ENCODE measurements at places on chromosomes 1 and 21.

DNA sequence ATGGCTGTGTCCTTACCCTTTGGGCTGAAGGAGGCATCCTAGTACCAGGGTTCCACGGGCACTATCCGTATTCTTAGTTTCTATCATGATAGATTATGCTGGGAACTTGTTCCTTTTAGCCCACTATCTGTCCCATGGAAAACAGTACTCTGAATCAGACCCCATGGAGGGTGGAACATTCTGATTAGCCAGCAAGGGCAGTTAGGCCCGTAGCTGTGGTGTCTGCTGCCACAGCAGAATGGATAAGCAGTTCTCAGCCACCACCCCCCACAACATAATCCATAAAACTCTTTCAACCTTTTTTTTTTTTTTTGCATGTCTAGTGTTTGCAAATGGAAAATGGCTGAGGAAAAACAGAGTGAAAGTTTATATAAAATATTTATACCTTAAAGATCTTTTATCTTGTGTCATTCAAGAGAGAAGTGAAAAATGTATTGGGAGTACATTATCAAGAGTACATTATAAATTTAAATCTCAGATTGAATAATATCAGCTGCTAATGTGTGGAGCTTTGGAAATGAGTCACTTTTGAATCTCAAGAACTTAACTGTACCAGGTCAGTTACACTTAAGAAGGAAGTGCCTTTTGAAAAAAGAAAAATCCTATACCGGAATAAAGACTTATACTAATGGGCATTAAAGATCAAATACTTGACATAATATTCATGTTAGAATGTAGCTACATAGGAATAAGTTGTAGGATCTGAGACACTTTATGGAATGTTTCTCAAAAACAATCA lies 80.3 kb downstream of the NFIA start:
- DNase-seq = no peak

DNA sequence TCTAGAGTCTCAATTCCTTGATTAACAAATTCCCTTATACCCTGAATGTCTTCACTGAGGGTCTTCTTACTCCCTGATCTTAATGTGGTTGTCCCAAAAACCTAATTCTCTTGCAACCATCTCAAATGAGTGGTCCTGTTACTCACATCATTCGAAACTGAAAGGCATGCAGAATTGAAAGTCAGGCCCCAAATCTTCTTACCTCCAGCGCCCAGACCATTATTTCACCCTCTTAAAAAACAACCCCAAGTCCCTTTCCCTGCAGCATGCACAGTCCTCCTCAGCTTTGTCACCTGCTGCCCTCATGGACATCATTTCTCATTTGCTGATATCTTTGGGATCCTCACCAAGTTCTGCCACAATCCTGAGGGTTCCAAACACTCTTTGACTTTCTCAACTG lies 230.1 kb downstream of the SEC16B start:
- DNase-seq = no peak

GRCh38 chr1:237685551-237685950 lies 205.2 kb downstream of the ZP4 start:
- no peak for DNase-seq

DNA sequence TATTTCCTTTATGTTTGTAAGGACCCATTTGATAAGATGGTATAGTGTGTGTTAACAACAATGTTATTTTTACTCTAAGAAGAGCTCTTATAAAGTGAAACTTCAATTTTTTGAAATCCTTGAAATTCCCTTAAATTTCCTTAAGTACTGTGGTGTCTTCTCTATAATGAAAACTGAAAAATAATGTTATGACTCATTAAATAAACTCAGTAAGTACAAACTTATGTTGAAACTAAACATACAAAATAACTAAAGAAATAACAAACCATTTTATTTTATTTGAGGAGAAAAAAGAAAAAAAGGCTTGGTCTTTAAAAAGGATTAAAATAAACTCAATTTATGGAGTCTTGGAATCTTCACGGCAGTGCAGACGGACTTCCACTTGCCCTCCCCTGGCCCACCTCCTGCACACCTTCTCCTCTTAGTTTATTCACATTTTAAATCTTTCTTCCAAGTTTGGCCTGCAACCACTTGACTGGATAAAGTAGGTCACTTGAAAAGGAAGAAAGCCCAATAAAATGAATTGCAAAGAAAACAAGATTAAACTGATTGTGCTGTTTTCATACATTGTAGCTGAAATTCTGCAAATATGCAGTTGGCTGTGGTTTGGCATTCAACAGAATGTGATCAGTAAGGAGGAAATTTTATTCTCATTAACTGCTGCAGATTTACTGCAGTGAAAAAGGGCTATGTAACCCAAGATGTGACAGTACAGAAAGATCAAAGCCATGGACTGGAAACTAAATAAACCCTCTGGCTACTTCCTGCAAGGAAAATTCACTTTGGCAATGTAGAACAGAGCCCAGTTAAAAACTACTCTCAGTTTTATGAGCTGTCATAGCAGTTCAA lies 48.5 kb upstream of the SCYL3 start:
- DNase-seq = no peak

DNA sequence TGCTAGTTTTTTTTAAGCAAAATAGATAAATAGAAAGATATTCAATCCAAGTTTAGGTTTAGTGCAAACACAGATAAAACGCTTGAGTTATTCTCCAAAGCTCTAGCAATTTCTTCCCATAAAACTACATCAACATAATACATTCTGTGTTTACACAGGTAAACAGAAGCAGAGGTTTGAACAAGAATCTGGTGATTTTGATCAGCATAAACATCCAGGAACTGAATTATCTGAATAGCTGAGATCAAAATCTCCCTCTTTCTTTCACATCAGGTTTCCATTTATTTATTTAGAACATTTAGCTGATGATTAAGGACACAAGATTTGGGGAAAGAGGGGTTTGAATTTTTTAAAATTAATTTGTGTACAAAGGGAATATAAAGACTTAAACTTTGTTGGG lies 1564.6 kb downstream of the MRPL39 start:
- no peak for DNase-seq

DNA sequence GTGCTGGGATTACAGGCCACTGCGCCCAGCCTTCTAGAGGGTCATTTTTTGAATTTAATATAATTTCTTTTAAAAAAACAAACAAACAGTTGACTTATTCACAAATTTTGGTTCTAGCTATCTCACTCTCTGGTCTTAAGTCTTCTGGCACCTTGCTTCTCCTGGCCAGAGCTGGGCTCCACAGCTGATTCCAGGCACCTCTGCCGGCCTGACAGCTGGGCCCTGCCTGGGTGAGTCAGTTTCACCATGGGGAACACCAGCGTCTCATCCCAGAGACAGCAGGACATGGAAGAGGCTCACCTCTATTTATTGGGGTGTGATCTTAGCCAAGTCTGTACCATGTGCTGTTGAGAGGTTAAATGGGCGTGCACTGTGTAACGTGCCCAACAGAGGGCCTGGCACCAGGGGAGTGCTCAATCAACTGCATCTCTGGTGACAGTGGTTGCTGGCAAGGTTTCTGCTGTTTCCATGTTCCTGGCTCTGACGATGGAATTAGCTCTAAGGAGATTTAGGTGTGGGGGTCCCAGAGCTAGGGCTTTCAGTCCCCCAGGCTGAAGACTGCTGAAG lies 956 bp downstream of the CPLANE2 start:
- no peak for DNase-seq

DNA sequence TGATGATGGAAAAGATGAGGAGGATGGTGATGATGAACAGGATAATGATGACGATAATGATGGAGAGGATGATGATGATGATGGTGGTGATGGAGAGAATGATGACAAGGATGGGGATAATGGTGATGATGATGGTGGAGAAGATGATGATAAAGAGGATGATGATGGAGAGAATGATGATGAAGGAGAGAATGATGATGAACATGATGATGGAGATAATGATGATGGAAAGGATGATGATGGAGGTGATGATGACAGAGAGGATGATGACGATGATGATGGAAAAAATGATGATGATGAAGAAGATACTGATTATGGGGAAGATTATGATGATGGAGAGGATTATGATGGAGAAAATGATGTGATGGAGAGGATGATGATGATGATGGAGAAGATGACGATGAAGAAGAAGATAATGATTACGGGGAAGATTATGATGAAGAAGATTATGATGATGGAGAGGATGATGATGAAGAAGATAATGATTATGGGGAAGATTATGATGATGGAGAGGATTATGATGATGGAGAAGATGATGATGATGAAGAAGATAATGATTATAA lies 204.1 kb downstream of the MATN1 start:
- no peak for DNase-seq

GRCh38 chr1:170370087-170370486 lies 161.9 kb upstream of the GORAB start:
- no peak for DNase-seq

Measured in smooth muscle cell of the brain vasculature (primary cell).